ENCODE measurements at places on chromosomes 13 and 19. TPM values are rescaled to one million over a fixed set of nuclear protein-coding genes. Genes with fewer than 3 reads are reported as not detected.

The ATP1A3 gene
- total RNA-seq, result under 0.01 TPM

The BRCA2 gene
- total RNA-seq, result 1.7 TPM

The ZNF44 gene
- 10.4 TPM for total RNA-seq

The RPS19 gene
- total RNA-seq, result 2,258 TPM

The NCAN gene
- not detected for total RNA-seq

The TEX30 gene
- total RNA-seq, result 8.6 TPM

Measured in smooth muscle cell of bladder (primary cell).